ENCODE measurements at places on chromosomes 4 and X.

DNA sequence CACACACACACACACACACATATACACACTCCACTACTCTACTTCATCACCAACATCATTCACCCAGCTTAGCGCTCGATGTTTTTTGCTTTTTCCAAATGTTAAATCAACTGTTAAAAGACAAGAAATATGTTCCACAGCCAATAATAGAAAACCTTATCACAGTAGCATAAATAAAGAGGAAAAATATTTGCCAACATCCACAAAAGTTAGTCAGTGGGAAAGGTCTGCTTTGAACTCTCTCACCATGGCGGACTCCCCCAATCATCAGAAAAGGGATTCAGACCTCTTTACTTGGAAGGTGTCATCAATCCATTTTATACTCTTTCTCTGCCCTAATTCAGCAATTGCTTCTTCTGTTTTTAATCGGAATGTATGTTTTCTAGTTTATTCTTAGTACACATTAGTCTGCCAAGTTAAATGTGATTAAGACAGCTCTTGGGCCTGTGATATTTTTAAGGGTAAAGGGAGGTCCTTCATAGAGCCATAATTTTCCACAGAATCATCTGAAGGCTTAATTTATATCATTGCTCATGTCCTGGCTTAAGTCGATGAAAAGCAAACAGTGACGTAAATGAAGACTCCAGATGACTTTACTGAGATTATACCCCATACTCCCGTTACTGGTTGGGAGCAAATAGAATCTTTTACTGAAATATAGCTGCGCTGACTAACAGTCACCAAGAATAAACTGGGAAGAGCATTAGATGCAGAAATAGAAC is 29.7 kb upstream of the LGI2 start:
- DNase-seq, result no peak

DNA sequence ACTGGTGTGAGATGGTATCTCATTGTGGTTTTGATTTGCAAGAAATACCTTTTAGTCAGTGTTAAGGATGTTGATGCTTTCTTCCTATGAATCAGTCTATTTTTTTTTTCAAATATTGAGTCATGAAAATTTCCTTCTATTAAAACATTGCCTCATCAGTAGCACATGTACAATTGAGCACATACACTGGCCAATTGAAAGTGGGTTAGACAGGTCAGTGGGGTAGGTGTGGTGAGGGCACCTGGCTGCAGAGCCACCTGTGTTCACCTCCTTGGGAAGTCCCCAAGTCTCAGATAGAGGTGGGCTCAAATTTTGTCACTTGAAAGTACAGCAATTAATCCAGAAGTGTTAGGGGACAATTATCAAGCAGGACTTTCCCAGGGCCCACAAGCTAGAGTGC is 243.7 kb downstream of the SPRY1 start:
- DNase-seq, result no peak

GRCh38 chr4:121655320-121656268 is 41.2 kb downstream of the ANXA5 start:
- DNase-seq, result no peak

DNA sequence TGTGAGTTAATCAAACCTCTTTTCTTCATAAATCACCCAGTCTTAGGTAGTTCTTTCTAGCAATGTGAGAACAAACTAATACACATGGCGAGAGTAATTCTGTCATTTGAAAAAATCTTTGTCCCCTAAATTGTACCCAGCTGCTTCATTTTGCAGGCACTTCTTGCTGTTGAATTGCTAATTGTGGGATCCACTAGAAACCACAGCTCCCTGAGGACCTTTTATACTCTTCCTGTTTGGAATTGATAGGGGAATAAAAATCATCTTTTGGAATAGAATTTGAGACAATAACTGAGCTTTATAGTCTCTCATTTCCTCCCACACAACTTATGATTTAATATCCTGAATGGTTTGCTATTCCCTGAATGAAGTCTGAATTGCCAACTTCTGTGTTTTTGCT is 170.2 kb downstream of the PACRGL start:
- no peak for DNase-seq

GRCh38 chrX:2635342-2635741 is 55.8 kb upstream of the CD99 start:
- DNase-seq, result no peak

- DNase-seq, result peak; percentile 77
These were observed 118.2 kb upstream of the KIT start for GRCh38 chr4:54539500-54540029.

- DNase-seq, result no peak
These were observed 46.7 kb downstream of the TMEM154 start for GRCh38 chr4:152633118-152633517.

DNA sequence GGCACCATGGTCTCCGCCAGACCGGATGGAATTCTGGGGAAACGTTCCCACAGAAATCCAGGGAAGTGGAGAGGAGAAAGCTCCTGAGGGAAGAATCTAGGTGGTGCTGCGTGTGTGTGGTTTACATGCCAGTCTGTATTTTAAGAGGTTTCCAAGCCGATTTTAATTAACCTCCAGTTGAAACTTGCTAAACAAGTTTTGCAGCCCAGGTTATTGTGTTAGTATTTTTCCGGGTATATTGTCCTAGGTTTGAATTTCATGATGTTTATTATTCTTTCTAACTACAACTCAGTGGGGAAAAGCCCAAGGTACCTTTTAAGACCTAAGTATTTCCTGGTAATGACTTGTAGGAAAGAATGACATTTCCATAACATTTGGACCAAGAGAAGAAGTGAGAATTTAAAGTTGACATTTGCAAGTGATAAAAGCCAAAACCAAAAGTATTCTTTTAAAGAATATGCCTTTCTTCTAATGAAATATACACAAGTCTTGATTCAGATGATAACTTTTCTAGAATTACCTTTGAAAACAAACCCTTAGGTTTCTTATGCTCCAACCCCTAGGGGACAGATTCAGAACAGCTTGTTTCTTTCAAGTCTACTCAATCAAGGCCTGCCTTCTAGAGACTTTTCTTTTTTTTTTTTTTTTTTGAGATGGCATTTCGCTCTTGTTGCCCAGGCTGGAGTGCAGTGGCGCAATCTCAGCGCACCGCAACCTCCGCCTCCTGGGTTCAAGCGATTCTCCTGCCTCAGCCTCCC is 14.6 kb downstream of the SAT1 start:
- no peak for DNase-seq

- no peak for DNase-seq
These were observed 202.7 kb downstream of the SPRY1 start for GRCh38 chr4:123599061-123599919.

GRCh38 chr4:56611501-56611900 is 69.6 kb downstream of the HOPX start:
- no peak for DNase-seq

DNA sequence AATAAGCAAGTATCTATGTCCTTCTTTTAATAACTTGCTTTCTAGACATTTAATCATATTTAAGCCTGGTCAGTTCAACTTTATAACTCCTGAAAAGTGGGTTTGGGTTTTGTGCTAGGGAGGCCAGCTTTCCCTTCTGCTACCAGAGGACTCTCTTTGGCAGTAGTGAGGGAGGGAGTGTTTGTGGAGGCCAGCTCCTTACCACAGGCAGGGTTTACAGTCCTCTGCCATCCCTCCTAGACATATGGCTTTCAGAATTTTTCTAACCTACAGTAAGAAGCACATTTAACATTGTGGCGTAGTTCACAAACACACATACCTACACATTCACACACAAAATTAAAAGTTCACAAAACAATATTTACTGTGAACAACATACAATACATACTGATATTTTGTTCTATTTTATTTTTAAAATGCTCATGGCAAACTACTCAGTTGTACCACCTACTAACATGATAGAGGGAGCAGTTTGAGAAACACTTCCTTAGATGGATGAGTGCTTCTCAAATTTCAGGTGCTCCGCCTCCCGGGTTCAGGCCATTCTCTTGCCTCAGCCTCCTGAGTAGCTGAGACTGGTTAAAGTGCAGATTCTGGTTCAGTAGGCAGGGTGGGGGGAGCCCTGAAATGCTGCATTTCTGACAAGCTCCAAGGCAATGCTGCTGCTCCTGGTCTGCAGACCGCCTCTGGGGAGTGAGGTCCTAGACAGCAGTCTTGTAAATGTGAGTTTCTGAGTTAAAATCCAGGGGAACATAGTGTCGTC is 86.7 kb downstream of the PTTG2 start:
- DNase-seq, result peak; percentile 28

GRCh38 chr4:62288808-62289541 is 1088.8 kb downstream of the ADGRL3 start:
- DNase-seq, result no peak

DNA sequence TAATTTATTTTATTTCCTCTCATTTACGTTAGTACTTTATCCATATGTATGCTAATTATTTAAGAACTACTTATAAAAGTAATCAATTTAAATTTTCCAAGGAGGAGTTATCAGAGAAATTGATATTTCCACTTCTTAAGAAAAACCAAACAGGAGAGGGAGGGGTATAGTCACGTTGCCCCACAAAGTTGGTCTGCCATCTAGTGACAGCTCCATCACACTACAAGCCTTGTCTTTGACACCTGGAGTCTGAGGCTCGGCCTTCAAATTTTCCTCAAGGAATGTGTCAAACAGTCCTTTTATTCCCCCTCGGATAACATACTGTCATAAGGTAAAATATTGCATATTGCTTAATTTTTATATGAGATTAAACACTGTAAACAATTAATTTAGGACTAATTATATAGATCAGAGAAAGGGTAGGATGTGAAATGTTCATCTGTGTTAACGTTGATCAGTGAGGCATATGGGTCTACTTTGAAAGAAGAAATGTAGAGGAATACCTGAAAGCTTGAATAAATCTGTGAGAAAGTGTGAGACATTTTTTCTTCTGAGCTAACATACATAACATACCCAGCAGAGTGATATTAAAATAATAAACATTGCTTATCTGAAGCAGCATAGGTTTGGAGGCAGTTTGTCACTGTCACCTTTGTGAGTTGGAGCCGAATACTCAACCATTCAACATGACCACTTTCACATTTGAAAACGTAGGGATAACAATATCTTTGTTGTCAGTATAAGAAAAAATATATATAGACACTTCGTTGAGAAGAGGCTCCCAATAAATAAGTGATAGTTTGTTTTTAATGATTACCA is 114.4 kb downstream of the GLRA3 start:
- DNase-seq, result no peak

DNA sequence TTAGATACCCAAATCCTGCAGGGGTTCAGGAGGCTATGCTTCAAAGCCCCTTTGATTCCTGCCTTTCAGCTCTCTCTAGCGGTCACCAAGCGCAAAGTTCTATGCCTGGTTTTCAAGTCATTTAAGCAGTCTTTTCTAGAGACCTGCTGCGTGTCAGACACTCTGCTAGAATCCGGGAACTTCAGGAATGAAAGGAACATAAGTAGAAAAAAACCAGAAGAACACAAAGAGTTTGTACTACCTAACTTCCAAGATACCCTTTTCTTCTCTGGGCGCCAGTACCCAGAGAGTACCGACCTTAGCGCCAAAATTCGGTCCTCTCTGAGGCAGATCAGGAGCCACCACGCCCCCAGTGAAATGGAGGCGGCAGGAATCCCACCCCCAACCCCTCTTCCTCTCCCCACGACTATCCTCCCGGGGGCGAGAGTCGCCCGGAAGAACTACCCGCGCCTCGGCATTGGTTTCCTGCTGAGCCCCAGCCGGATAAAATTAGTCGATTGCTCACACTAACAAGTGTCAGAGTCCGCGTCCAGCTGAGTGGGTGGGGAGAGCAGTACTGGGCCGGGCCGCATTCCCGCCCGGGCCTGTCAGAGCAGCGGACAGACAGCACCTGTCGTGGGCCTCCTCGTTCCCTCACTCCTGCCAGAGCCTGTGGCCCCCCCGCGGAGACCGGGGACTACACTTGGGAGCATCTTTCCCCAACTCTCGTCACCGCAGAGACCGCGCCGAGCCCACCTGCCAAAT is 78.8 kb downstream of the RLIM start:
- DNase-seq, result peak; percentile 24

- no peak for DNase-seq
These were observed 365.8 kb upstream of the TENM3 start for GRCh38 chr4:181877329-181877848.

DNA sequence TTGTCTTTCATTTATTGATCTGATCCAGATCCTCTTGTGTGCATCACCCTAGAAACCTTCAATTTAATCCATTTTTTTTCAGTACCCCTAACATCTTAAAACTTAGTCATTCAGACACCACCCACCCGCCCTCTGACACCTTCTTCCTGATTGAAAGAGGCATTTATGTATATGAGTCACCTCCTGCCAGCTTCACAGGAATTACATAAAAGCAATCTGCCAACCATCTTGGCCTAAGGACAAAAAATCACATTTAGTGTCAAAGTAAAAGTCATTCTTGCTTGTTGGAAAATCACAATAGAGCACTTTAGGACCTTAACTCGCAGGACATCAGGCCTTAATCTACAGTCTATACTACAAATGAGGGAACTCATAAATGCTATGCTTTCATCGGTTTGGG is 52.1 kb downstream of the NDST3 start:
- DNase-seq, result no peak

- DNase-seq, result no peak
These were observed 102.3 kb upstream of the GRIA3 start for GRCh38 chrX:123081776-123082175.

DNA sequence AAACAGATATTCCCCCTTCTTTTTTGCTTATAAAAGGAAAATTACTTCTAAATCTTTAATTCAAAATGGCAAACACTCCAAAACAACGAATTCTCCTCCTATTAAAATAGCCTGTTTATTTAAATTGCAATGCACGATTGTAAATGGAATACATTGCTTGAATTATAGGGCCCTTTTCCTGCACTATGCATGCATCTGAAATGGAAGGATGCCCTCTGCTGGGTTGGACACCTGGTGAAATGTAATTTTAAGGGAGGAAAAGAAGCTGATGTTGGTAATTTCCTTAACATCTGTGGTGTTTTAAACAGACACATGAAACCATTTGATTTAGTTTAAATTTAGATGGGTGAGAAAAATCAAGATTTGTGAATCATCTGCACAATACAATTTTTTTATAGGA is 72.8 kb downstream of the GRXCR1 start:
- DNase-seq, result no peak

DNA sequence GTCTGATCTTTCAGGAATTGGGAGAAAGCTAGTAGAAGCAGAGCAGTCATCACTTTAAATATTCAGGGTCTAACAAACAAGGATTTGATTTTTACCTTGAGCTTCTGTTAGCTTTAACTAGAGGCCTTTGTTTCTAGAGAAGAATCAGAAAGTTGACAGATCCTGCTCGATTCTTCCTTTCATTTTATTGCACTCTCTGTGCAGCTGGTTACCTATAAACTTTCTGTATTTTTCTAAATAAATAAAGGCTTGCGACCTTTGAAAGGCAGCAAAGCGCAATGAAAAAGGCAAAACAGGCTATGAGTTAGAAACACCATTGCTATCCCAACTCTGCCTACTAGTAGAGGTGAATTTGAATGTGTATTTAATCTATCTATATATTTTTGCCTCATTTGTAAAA is 101.4 kb upstream of the NPY2R start:
- DNase-seq, result no peak

- no peak for DNase-seq
These were observed 6.0 kb downstream of the RAB28 start for GRCh38 chr4:13478131-13478530.

DNA sequence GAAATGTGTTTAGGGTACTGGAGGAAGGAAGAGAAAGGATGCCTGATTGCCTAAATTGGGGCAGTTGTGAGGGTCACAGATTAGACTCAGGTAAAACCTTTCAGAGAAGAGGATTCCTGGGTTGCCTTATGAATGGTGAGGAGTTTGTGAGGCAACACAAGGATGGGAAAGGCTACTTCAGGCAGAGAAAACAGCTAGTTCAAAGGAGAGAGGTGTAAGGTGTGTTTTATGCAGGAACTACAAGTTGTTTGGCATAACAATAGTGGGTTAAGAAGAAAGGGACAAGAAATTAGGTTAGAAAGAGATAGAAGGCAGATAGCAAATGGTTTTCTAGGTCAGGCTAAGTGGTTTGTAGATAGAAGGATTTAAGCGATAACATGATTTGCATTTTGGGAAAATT is 75.1 kb upstream of the PGRMC2 start:
- DNase-seq, result no peak
